ENCODE measurements at places on chromosomes 1 and 21.

- DNase-seq: no peak
Observed at GRCh38 chr1:112061056-112061455, 71.6 kb upstream of the KCND3 start.

- DNase-seq: no peak
Observed at GRCh38 chr1:54070171-54070837, 16.9 kb downstream of the TCEANC2 start.

DNA sequence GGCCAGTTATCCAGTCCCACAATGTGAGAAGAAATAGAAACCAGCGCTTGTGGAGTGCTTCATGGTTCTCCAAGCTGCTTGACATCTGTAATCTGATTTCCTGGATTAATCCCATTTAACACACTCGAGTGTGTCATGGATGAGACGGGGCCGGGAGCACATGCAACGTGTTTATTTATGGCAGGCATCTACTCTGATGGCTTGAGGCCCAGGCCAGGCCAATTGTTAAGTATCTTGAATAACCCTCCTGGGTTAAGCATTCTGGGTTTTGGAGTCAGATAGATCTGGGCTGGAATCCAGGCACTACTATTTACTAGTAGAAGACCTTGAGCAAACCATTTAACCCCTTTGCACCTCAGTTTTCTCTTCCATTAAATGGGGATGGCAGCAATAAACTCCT, 37.5 kb upstream of the LAPTM5 start:
- no peak for DNase-seq

GRCh38 chr21:41706678-41707077, 60.2 kb downstream of the RIPK4 start:
- no peak for DNase-seq

DNA sequence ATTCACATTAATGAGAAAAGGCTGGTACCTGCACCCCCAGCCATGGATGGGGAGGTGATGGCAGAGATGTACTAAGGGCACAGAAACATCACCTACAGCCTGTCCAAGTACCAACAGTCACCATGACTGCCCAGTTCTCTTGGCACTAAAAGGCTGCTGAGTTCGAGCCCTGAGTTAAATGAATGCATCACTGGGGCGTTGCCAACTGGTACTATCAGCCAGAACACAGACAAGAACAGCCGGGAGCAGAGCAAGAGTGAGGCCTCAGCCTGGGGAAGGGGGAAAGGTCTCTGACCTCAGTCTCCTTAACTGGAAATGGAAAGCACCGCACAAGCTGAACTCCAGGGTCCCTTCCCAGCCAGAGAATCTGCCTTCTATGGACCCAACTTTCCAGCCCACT, 60.5 kb downstream of the GLIS1 start:
- DNase-seq: no peak

DNA sequence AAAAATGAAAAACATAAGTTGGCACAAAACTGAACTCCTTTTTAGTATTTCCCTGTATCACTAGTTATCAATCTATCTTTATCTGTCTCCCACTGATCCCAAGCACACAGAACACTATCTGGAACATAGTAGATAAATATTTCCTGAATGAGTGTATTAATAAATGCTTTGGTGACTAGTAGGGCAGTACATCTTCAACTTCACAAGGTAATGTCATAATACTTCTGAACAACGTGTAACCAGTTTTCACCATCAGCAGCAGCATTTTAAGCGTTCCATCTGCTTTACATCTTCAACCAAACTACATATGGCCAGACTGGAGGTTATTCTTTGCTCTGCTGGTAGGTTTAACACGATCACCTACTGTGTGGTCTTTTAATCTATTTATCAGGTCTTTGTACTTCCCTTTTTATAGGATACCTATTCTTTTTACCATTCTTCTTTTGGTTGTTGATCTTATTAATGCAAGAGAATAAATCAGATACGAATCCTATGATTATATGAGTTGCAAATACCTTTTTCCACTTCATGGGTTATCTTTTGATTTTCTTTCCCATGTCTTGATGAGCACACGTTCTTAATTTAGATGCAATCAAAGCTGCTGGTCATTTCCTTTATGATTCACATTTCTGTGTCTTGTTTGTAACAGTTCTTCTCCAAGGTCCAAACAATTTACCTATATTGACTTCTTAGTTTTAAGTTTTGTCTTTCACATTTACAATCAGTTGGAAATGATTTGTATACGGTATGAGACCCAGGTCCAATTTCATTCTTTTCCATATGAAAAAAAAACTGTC, 16.3 kb downstream of the GPBP1L1 start:
- no peak for DNase-seq

GRCh38 chr1:157144509-157144908, 6.3 kb upstream of the ETV3 start:
- DNase-seq: no peak

GRCh38 chr1:151839457-151840403, at the start of gene C2CD4D:
TSS of gene C2CD4D (minus strand) at chr1:151839820. CDS start at chr1:151838989, 831 bp downstream.
- DNase-seq: peak; percentile 65

DNA sequence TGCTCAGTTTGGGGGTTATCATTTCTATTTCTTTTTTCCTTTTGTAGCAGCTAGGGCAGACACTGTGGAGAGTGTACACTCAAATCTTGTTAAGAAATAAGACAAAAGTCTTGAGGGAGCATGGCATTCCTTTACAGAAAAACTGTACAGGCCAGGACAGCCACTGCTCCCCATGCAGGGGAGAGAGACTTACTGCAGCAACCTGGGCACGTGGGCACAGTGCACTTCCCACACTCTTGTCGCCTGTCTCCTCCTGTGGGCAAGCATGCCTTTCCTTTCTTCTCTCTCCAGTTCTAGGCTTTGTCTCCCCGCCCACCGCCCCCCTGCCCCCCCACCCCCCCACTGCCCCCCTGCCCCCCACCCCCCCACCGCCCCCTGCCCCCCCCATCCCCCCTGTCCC, 51.9 kb downstream of the PHC2 start:
- no peak for DNase-seq

GRCh38 chr1:47161298-47162040, 24.2 kb downstream of the CYP4A22 start:
- DNase-seq: no peak

Data from activated effector memory CD4-positive, alpha-beta T cell treated with Interleukin-2 at 50 U/mL for 16 hours (primary cell).